Stimulated activated CD4-positive, alpha-beta T cell treated with anti-CD3 and anti-CD28 coated beads, Interleukin-15, amount 100 ng/mL, for 24 hours (primary cell): ENCODE measurements at places on chromosomes 13 and 19.

- no peak for DNase-seq
Observed at GRCh38 chr19:6172074-6172863, 36.8 kb downstream of the ACSBG2 start.

DNA sequence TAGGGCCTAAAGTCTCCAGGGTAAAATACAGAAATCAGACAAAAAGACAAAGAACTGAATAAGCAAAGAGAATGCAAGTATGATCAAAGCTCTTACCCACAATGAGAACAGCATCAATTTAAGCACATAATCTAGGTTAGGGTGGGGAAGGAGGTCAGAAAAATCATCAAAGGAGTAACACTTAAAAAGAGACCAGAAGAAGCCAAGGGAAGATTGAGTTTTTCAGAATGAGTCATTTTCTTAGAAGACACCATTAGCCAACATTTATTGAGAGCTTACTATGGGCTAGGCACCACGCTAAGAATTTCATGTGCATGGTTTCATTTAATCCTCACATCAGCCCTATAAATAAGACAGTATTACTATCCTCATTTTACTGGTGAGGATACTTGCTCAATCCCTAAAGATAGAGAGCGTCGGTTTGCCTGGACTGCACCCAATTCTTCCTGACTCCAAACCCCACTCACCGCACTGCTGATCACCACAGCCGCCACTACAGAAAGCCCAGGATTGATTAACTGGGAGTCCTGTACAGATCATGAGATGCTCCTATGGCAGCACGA is 1.7 kb upstream of the SHISA2 start:
- no peak for DNase-seq

GRCh38 chr19:35675589-35676140 is 9.3 kb downstream of the UPK1A start:
- DNase-seq, result no peak

- no peak for DNase-seq
Observed at GRCh38 chr13:74975111-74975510, 506.9 kb downstream of the TBC1D4 start.

DNA sequence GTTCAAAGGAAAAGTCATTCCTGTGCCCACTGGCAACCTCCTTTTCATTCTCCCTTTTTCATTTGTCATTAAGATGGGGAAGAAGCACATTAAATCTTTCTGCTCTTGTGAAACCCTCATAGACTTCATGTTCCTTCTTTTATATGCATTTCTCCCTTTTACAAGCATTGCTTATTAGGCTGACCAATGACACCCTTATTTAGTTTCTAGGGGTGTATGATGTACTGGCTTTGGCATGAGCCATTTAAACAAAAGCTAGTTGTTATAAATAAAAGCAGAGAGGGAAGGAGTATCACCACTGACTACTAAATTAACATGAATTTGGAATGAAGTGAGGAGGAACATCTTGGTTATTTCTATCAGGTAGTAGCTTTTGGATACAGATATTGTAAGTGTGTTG is 68.2 kb upstream of the PCDH9 start:
- no peak for DNase-seq

DNA sequence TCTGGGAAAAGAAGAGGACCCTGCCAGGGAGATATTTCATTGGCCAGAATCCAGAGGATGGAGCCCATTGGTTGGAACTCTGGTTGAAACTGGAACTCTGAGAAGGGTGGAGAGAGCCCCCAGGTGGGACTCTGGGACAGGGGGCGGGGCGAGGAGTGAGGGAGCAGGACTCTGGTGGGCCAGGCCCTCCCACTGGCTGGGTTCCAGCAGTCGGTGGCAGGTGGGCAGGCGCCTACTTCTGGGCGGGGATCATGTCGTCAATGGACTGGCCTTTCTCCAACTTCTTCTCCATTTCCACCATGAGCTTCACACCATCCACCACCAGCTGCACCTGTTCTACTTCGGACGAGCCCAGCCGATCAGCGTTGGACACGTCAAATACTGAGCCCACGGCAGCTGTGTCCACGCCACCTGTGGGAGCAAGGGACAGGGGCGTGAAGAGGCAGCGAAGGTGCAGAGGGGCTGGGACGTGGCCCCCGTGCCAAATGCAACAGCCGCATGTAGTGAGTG is 16.1 kb downstream of the CKM start:
- no peak for DNase-seq

GRCh38 chr13:91622778-91623550 is 224.5 kb downstream of the GPC5 start:
- DNase-seq, result no peak

DNA sequence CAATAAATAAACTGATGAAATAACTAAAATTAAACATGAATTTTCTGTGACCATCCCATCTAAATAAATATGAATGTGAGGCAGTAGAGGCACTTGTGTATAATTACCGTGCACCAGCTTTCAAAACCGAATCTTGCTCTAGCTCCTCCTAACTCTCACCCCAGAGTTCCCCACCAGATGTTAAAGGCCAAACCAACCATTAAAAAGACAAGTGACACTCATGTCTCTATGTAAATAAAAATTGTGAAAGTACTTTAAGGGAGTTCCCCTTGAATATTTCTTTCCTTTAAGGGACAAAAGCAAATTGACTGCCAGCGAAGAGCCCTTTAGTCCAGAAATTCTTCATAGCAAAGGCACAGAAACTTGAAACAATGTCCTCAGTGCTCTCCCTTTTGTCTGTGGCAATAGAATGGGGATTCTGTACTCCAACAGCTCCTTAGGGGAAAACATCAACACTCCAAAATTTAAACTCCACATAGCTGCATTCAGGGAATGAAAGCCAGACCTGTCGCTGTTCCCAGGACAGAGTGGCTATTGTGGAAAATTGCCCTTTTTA is 101.7 kb upstream of the SOX21 start:
- DNase-seq, result no peak

DNA sequence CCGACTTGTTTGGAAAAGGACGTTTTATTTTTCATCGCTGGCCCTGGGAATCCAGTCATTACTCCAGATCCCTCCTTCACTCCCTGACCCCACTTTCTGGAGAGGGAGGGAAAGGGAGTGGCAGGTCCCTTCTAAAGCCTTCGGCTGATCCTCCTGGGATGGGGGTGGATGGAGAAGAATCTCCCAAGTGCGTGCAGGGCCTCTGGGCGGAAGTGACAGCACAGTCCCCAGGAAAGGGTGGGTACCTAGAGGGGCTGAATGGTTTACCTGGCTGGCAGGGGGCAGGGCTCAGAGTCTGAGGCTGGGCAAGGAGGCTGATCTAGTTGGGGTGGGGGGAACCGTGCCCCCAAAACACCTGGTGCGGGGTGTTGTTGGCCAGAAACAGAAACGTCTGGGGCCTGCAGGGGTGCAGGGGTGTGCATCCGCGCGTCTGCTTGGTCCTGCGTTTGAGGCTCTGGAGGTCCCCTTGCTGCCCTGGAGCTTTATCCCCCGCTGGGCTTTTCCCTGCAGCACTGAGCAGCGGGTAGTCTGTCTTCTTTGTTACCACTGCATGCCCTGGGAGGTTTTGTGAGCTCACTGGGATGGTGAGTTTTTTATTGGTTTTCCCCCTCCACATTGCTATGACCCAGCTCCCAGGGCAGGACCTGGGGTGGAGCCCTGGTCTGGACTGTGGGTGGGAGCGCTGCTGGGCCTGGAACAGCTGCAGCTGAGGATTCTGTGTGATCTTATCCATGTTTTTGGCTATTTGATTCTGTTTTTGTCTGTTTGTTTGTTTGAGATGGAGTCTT is 3.0 kb upstream of the ZNF628 start:
- DNase-seq, result no peak

DNA sequence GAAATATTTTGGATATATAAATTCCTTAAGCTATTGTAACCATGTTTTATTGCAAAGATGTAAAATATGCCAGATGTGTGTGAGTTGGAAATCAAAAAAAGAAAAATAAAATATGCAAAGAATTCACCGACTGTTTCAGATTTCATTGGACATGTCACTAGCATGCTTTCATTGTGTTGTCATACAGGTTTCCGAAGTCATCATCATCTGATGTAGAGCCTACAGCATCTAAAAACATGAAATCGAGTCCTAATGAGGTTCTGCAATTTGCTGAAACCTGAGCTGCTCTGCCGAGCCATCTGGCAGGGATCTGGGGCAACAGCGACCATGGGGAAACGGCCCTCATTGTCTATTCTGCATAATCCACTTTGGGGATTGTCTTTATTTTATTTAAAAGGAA is 196.1 kb upstream of the MAB21L1 start:
- DNase-seq, result no peak

DNA sequence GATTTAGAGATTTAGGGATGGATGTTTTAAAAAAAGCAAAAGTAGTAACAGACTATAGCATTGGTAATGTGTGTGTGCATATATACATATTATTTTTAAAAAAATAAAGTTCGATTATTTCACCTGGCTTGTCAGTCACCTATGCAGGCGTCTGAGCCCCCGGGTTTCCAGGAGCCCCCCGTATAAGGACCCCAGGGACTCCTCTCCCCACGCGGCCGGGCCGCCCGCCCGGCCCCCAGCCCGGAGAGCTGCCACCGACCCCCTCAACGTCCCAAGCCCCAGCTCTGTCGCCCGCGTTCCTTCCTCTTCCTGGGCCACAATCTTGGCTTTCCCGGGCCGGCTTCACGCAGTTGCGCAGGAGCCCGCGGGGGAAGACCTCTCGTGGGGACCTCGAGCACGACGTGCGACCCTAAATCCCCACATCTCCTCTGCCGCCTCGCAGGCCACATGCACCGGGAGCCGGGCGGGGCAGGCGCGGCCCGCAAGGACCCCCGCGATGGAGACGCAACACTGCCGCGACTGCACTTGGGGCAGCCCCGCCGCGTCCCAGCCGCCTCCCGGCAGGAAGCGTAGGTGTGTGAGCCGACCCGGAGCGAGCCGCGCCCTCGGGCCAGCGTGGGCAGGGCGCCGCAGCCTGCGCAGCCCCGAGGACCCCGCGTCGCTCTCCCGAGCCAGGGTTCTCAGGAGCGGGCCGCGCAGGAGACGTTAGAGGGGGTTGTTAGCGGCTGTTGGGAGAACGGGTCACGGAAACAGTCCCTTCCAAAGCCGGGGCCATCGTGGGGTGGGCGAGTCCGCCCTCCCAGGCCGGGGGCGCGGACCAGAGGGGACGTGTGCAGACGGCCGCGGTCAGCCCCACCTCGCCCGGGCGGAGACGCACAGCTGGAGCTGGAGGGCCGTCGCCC is 840 bp upstream of the CCNA1 start:
- peak; percentile 37 for DNase-seq

DNA sequence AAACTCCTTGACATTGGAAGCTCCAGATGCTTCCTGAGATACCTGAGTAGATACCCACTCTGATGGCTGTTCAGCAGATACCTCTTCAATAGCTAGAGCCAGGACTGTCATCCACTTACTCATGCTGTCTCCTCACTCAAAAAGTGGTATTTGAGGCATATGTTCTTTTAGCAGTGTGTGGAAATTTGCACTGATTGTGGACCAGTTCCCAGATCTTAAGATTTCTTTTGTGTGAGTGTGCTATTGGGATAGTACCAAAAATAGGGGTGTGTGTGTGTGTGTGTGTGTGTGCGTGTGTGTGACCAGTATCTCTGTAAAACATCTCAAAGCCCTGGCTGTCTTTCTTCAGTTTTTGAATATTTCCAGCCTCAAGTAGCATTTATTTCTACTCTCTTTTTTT is 108.3 kb downstream of the SLITRK5 start:
- no peak for DNase-seq

DNA sequence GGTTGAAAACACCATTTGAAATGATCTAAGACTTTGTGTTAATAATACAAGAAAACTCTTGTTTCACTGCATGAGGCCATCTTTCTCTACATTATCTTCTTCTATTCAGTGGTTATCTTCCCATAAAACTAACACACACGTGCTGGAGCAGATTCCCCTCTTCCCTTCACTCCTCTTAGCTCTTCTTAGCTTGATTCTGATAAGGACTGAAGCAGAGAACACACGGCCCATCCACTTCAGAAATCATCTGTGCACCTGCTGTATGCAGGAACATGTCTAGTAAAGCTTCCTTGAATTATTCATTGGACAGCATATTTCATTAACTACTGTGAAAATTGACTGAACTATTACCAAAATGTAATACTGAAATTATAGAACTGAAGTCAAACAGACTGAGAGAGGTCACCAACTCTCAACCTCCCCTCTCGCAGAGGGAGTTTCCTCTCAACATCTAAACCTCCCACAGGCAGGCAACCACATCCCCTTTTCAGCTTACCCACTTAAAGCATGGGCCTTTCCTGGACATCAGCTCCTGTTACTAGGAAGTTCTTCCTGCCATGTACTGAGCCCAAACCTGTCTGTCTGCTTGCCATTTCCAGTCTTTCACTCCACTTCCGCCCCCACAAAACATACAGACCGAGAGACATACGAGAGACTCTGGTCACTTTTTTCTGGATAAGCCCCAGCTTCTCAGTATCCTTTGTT is 113.9 kb downstream of the CRYL1 start:
- DNase-seq, result peak; percentile 62

GRCh38 chr19:35392742-35393715 is 22.2 kb downstream of the GPR42 start:
- DNase-seq, result no peak

DNA sequence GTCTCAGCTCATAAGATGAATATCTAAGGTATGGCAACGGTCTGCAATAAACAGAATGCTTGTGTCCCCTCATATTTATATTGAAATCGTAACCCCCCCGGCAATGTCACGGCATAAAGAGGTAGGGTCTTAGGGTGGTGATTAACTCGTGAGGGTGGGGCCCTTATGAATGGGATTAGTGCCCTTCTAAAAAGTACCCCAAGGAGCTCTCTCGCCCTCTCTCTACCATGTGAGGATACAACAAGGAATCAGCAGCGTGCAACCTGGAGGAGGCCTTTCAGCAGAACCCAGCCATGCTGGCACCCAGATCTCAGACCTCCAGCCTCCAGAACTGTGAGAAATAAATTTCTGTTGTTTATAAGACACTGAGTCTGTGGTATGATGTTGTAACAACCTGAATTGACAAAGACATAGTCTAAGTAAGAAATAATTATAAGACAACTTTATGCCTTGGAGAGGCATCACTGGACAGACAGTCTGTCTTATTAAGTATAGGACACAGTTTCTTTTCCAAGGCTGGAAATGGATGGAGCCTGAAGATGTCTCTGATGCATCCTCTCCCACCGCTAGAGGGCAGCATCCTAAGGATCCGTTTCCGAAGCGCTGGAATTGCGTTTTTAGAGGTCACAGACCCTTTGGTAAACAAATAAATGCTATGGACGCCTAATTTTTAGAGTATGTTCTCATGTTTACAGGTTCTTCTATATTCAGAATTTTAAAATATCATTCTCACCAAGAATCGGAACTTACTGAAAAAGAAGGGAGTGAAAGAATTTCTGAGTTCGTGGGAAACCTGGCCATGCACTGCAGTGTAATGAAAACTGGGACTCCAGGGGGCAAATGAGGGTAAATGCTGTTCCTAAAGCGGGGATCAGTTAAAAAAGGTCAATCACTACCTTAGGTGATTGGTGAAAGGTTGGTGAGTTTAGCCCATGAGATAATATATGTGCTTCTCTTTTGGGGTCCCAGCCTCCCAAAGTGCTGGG is 13.3 kb upstream of the LEUTX start:
- peak; percentile 66 for DNase-seq
